Foreskin fibroblast (primary cell): ENCODE measurements at places on chromosomes 13 and 19.
A peak's percentile ranks its signal among the peaks of the same experiment; 100 is the strongest.

DNA sequence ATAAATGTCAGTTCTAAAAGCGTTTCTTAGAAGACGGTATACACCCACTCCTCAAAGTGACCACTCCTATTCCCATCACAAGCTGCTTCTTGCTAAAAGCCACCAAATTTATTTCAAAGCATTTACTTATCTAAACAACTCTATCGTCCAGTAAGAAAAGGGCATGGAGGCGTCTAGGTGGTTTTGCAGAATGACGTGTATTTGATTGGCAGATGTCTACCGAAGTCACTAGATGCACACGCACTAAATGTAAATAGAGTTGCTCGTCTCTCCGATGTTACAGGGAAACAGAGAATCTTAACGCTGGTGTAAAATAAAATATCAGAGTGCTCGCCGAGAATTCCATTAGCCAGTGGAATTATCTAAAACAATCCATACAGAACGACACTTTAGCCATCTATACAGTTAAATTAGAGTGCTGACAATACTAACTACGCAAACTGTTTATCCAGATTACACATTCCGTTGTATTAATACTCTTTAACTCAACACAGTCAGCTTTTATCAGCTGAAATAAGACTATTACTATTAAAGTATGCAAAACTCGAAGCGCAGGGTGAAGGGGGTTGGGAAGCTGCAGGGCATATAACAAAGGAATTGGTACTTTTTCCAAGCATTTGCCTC, 1.9 kb downstream of the KLF12 start:
- no peak for DNase-seq

DNA sequence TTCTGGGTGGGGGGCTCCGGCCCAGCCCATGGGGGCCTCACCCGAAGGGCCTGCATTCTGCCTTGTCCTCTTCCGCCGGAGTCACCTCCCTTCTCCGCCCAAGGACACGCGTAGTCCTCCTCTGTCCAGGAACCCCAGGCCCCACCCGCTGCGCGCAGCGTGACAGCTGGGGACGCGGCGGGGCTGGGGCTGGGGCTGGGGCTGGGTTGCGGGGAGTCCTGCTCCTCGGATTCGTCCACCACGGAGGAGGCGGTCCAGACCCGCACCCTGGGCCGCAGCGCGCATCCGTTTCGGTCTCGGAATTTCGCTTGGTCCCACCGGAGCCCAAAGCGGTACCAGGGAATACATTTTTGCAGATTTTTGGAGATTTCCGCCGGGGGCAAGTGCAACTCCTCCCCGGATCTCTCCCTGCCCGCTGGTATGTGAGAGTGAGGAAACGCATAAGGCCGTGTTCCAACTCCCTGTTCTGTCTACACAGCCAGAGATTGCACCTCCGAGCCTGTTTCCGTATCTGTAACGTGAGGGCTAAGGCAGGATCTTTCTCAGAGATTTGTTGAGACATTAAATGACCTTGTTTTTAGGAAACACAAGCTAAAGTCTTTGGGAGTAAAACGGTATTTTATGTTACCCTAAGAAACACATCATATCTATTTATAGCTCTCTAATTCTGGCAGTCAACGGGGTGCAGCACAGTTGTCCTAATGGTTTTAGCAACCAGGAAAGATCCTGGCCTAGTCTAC, at the start of gene COX7A1:
TSS of gene COX7A1 (minus strand) at position 96 of the 740 bp plus-strand sequence. CDS start at position 56, 40 bp downstream.
- DNase-seq, result peak; percentile 78

- DNase-seq, result no peak
Observed at GRCh38 chr13:86006317-86006716, 207.1 kb upstream of the SLITRK6 start.

DNA sequence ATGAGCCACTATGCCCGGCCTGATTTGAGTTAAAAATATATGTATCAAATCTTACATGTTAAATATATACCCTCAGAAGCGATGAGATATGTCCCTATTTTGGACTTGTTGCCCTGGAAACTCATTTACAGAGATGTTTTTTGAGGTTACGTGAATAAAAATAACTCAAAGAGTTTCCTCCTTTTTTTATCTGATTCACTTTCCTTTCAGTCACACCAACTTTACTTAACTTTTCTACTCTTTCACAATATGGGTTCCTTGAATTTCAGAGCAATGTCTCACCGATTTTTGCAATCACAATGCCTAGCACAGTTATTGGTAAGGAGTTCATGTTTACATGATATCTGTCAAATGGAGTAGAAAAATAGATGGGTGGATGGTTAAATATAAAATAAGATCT, 2.3 kb downstream of the OR7C2 start:
- peak; percentile 2 for DNase-seq

- no peak for DNase-seq
Observed at GRCh38 chr13:112754281-112755025, 64.6 kb downstream of the ATP11A start.

GRCh38 chr13:112905086-112905485, 63.9 kb upstream of the MCF2L start:
- no peak for DNase-seq

DNA sequence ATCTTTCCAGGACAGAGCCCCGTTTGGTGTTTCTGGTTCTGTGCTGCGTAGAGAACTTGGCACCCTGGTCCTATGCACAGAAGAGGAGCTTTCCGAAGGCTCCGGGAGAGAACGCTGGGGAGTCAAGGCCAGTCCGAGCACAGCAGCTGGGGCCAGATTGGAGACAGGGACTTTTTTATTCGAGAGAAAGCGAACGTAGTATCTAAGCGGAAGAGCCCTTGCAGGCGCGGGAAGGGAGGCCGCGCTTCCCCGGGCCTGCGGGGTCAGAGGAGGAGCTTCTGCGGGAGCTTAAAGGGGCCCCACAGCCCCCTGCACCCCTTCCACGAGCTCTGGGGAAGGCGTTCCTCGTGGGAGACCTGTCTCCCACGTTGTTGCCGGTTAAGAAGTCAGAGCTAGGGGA, 48.6 kb upstream of the ARHGEF7 start:
- DNase-seq, result no peak

GRCh38 chr13:24038841-24039330, 121.6 kb upstream of the SPATA13 start:
- DNase-seq, result peak; percentile 36

GRCh38 chr19:1871140-1871597, 7.8 kb upstream of the KLF16 start:
- DNase-seq, result no peak

- DNase-seq, result no peak
Observed at GRCh38 chr13:100347968-100348367, 240.6 kb downstream of the GGACT start.

DNA sequence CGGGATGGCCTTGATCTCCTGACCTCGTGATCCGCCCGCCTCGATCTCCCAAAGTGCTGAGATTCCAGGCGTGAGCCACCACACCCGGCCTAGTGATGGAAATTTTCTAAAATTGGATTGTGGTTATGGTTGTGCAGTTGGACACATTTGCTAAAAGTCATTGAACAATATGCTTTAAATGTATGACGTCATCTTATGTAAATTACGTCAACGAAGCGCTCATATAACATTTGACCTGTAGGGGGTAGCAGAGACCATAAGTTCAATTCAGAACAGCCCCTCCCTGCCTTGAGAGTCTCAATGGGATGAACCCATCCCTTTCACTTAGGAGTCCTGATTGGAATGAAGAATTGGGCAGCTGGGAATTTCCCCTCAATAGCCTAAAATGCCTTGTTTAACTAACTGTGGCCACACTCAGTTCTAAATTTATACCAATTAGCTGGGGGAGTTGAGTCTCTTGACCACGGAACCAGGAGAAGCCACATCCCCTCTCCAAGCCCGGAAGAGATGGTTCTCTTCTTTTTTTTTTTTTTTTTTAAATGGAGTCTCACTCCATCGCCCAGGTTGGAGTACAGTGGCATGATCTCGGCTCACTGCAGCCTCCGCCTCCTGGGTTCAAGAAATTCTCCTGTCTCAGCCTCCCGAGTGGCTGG, 15.2 kb upstream of the TLE6 start:
- DNase-seq, result peak; percentile 56

- no peak for DNase-seq
Observed at GRCh38 chr19:13228561-13228960, 78.3 kb downstream of the IER2 start.

GRCh38 chr13:24713022-24713421, 32.8 kb downstream of the ATP12A start:
- DNase-seq, result no peak

GRCh38 chr19:46159418-46160232, 11.6 kb downstream of the IGFL2 start:
- no peak for DNase-seq

GRCh38 chr19:53646144-53646543, 14.3 kb downstream of the DPRX start:
- DNase-seq, result no peak

DNA sequence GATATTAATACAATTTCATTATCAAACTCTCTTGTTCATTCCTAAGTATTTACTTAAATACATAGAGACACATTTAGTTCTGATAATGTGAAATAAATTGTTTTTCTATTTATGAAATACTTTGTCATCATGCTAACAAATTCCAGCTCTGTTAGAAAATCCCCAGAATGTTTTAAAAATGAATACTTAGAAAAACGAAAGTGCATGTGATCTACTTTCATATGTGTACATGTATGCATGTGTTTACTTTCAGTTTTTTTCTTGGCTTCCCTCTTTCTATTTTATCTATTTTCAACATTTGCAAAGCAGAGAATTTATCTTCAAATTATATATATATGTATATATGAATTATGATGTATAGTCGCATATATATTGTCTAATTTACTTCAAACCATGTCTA, 1110.0 kb upstream of the PCDH20 start:
- DNase-seq, result no peak

DNA sequence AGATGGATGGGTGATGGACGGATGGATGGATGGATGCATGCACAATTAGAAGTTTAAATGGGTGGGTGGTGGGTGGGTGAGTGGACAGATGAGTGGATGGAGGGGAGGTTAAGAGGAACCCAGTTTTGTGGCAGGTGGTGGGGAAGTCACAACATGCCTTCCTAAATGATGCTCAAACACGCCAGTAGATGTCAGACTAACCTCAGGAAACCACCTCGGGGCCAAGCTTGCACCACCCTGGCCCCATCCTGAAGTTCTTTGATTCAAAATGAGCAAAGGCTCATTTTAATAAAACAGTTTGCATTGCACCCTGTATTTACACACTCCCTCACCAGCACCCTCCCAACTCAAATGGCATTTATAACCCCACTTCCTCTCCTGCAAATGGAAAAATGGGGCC, 91.4 kb upstream of the CACNA1A start:
- peak; percentile 86 for DNase-seq

DNA sequence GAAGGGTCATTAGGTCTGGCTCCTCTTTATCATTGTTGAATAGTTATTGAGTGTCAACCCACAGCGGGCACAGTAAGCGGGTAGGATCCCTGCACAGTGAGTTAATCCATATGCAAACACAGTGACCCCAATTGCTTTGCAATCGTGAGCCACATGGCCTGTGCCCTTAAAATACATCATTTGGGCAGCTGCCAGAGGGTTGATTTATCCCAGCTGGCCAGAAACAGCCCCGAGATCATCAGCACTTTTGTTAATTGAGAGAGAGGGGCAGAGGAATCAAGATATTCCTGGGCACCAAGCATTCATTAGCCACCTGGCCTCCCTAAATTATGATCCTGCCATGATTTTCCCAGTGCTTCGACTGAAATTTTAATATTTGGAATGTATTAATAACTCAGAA, 9.8 kb upstream of the CNMD start:
- DNase-seq, result peak; percentile 11

GRCh38 chr19:16860118-16860517, 28.7 kb upstream of the F2RL3 start:
- peak; percentile 94 for DNase-seq

DNA sequence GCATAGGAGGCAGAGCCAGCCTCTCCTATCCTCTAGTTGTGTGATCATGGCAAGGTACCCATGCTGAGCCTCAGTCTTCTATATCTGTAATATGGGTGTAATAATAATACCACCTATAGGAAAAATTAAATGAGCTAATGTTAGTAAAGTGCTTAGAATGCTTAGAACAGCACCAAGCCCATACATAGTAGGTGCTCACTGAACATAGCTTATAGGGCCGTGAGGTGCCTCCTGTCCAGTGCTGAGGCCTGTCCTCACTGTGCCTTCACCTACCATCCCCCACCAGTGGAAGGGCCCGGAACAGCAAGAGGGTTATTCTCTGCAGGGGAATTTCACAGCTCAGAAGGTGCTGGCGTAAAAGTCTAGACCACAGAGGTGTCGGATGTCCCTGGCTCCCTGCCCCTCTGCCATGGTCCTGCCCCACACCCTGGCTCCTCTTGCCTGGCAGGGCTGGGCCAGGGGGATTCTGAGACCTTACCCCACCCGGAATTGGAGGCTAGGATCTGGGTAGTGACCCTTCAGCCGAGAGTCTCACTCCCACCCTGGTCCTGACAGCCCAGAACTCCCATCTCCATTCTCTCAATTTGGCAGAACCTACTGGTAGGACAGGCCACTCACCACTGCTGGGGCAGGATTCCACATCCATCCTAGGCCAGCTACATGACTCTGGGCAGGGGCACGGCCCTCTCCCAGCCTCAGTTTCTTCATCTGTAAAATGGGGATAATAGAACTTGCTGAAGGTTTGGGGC, 2.2 kb upstream of the SCN1B start:
- peak; percentile 53 for DNase-seq

DNA sequence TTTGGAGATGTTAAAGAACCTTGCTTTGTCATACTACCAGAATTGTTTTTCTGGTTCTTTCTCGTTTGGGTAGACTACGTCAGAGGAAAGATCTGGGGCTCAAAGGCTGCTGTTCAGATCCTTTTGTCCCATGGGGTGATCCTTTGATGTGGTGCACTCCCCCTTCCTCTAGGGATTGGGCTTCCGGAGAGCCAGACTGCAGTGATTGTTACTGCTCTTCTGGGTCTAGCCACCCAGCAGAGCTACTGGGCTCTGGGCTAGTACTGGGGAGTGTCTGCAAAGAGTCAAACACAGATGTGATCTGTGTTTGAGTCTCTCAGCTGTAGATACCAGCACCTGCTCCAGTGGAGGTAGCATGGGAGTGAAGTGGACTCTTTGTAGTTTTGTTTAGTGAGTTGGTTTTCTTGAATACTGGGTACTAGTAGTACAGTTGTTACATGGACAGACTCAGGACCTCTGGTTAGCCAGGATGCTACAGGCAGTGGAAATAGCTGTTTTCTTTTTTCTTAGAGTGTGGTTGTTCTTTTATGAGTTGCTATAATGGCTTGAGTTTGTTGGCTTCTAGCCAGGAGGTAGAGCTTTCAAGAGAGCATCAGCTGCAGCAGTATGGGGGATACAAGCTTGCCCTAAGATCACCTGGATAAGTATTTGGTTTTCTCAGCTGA, 34.4 kb downstream of the DNAJC15 start:
- no peak for DNase-seq

- no peak for DNase-seq
Observed at GRCh38 chr19:17338433-17339078, 1.2 kb downstream of the GTPBP3 start.

DNA sequence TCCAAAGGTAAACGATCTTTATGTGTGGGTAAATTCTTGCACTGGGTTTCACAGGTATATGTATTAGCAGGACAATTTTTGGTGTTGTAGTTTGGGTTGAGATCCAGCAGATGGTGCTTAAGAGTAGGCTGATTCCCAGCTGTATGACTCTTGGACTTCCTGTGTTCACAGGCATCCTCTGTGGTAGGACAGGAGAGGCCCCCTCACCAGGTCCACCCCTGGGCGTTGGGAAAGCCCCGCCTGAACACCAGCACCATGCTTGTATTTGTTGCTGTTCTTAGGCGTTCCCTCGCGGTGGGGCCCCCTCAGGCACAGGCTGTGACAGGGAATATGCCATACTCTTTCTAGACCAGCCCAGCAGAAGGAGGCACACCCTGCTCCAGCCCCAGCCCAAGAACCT, 49.5 kb upstream of the PCDH17 start:
- no peak for DNase-seq

GRCh38 chr19:5128251-5128935, 159.5 kb downstream of the KDM4B start:
- peak; percentile 74 for DNase-seq
